ENCODE measurements at places on chromosomes 4 and X.

GRCh38 chr4:176387571-176387970, 67.8 kb downstream of the SPCS3 start:
- no peak for DNase-seq

GRCh38 chr4:5423670-5424069, 284.7 kb downstream of the EVC2 start:
- DNase-seq = no peak

- no peak for DNase-seq
Measured at GRCh38 chr4:147037069-147037468, 91.4 kb upstream of the TTC29 start.

DNA sequence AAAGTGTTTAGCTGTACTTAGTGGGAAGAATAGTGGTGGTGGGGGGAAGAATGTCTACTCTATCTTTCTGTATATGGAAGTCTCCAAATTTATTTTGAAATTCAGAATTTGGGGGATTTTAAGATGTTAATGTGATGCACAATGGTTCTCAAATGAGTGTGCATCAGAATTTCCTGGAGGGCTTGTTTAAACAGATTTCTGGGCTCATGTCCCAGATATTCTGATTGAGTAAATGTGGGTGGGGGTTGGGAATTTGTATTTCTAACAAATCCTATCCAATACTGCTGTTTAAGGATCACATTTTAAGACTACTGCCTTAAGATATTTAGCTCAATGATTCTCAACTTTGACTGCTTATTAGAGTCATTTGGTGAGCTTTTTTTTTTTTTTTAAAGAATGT, 15.1 kb upstream of the INTS6L start:
- DNase-seq = no peak

DNA sequence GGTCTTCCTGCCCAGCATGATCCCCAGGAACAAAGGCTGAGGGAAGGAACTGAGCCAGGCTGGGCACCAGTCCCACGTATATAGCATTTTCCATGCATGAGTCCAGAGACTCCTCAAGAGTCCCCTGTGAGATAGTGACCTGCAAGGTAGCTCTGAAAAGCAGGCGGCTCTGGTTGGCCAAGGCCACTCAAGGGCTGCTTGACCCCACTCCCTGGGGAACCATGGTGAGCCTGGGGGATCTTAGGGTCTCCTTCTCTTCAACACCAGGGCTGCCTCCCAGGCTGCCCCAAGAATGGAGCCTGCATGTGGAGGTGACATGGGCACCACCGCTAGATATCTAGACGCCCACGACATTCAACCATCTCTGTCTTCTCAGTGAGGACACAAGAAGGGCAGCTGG, 79.2 kb downstream of the SLC2A9 start:
- DNase-seq = no peak

GRCh38 chr4:8640816-8641215, 48.3 kb downstream of the CPZ start:
- no peak for DNase-seq

DNA sequence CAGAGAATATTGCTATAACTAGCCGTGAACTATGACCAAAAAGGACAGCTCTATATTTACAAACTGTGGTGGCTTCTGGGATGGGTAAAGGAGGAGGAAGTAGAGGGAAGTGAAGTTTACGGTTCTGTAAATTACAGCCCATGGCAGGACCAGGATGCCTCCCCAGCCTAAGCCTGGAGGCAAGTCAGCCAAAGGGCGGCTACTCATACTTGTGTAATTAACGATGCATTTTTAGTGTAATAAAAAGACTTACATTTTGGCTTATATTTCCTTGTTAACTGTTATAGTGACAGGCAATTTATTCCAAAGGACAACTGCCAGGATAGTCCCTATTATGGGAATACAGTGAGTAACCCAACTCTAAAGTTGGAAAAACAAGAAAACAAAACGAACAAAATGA, 139.9 kb upstream of the OTUD4 start:
- no peak for DNase-seq

DNA sequence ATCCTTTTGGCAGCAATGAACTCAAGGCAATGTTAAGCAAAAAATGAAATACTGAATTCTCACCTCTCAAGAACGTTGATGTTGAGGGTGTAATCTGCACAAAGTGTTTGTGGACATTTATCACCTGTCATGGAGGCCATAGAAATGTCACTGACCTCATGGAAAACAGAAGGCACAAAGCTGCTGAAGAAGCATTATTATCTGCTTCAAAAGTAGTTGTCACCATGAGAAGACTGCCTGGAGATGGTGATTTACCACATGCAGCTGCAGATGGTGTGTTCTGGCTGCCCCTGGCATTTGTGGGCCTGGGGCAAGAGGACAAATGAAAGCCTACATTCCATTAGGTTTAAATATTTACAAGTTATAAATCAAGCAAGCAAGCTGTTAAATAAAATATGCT, 116.8 kb upstream of the RPS6KA3 start:
- DNase-seq = no peak

- no peak for DNase-seq
Measured at GRCh38 chr4:13970349-13970748, 342.8 kb upstream of the BOD1L1 start.

- DNase-seq = no peak
Measured at GRCh38 chrX:153065389-153065788, 6.9 kb upstream of the PNMA6A start.

GRCh38 chr4:175419236-175419718, 392.8 kb downstream of the GPM6A start:
- no peak for DNase-seq

DNA sequence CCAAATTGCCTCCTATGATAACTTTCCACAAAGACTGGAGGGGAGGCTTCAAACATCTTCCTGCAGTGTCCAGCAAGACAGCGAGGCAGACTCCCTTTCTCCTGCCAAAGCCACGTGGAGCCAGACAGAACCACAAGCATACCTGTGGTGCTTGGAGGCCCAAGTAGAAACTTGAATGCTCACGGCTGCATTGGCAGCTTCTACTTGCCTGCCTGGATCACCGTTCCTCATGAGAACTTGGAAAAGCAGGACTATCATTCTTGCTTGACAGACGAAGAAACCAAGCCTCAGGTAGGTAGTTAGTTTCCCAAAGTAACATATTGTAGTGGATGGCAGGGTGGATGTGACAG, 216.3 kb upstream of the SFRP2 start:
- DNase-seq = no peak

GRCh38 chr4:173647902-173648301, 117.9 kb upstream of the HAND2 start:
- peak; percentile 7 for DNase-seq

DNA sequence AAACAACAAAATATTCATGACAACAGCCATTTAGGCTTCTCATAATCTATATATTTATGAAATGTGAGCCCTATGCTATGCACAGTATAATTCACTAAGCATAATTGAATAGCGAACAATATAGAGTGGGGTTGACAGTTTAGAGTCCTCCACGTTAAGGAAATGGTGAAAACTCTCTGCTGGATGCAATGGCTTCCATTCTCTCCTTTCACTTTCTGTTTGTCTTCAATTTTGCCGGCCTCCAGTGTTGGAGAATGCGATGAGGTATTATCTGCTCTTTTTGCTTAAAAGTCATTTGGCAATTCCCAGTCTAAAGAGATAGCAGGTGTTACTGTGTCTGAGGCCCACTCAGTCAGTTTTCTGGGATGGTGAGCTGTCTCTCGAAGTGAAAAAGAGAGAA, 52.1 kb downstream of the NPY5R start:
- no peak for DNase-seq

- no peak for DNase-seq
Measured at GRCh38 chr4:4394644-4395043, 7.7 kb downstream of the NSG1 start.

GRCh38 chr4:37960098-37960497, at the start of gene PTTG2:
Gene PTTG2 (plus strand): TSS chr4:37960398. CDS start chr4:37960435, 37 bp downstream.
- DNase-seq = no peak

GRCh38 chr4:109052821-109053220, 249.6 kb downstream of the COL25A1 start:
- no peak for DNase-seq

DNA sequence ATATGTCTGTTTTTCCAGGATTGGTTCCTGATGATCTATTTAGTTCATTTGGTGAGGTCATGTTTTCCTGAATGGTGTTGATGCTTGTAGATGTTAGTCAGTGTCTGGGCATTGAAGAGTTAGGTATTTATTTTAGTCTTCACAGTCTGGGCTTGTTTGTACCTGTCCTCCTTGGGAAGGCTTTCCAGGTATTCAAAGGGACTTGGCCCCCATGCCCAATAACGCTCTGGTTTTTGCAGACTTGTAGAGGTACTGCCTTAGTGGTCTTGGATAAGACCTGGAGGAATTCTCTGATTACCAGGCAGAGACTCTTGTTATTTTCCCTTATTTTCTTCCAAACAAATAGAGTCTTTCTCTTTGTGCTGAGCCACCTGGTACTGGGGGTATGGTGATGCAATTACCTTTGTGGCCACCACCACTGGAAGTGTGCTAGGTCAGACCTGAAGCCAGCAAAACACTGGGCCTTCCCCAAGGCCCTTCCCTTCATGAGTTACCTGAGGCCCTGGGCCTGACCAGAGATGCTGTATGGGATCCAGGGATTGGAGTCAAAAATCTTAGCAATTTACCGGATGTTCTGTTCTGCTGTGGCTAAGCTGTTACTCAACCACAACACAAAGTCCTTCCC, 63.3 kb upstream of the RXFP1 start:
- DNase-seq = no peak

- no peak for DNase-seq
Measured at GRCh38 chrX:114976292-114976691, 41.1 kb downstream of the IL13RA2 start.

DNA sequence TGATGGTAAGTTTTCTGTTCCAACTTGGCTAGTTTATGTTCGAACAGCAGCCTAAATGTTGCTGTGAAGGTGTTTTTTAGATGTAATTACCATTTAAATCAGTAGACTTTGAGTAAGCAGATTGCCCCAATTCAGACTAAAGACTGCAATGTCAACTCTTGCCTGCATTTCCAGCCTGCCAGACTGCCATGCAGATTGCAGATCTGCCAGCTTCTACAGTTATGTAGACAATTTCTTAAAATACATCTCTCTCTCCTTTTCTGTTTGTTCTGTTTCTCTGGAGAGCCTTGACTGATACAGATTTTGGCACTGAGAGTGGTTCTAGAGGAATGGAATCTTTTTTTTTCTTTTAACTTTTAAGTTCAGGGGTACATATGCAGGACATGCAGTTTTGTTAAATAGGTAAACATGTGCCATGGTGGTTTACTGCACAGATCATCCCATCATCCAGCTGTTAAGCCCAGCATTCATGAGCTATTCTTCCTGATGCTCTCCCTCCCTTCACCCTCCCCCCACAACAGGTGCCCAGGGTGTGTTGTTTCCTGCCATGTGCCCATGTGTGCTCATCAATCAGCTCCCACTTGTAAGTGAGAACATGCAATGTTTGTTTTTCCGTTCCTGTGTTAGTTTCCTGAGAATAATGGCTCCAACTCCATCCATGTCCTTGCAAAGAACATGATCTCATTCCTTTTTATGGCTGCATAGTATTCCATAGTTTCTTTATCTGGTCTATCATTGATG, 227.8 kb downstream of the CPE start:
- DNase-seq = no peak

DNA sequence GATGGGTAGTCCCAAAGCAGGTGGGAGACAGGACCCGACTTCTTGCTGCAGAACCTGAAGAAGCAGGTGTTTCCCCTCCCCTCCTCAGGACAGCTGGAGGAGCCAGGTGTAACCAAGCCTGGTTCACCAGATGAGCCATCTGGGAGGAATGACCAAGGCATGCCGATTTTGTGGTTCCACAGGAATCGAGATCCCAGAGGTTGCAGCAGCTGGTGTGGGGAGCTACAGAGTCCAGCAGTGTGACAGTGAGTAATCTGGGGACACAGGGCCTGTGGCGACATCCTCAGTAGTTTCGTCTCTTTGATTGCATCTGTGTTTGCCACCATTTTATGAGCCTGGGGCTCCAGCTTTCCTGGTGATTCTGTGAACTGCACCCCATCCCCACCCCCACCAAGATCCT, 2.6 kb upstream of the NDP start:
- no peak for DNase-seq

DNA sequence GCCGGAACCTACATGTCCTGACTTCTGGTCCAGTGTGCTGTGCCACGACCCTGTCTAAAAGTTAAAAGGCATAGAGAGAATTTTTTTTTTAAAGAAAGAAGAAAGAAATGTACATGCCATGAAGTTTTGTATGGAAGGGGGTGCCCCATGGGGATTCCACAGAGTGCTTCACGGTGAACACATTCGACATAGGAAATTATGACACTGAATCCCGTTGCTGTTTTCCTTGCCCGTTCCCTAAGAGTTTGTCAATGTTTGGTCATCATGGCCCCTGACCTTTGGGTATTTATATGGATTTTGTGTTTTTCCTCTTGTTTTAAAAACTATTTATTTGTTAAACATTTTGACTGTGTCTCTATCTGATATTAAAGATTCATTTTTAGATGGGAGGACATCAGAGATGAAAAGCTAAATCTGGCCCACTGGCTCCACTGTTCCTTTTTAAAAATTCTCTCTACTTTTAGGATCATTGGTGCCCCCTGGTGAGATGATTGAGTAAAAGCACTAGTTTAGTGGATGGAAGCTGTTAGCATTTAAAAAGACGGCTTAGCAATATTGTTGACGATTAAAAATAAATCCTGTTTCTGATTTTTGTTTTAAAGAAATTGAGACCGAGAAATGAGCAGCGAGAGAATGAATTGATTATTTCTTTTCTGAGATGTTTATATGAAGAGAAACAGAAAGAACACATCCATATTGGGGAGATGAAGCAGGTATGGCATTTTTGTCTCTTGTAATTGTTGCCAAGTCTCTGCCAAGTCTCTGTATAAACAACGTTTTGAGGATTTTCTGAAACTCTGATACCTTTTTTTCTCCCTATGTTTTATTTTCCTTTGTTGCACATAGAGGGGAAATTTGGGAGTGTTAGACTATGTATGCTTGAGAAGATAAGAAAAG, 75.0 kb downstream of the PTTG2 start:
- DNase-seq = peak; percentile 73

DNA sequence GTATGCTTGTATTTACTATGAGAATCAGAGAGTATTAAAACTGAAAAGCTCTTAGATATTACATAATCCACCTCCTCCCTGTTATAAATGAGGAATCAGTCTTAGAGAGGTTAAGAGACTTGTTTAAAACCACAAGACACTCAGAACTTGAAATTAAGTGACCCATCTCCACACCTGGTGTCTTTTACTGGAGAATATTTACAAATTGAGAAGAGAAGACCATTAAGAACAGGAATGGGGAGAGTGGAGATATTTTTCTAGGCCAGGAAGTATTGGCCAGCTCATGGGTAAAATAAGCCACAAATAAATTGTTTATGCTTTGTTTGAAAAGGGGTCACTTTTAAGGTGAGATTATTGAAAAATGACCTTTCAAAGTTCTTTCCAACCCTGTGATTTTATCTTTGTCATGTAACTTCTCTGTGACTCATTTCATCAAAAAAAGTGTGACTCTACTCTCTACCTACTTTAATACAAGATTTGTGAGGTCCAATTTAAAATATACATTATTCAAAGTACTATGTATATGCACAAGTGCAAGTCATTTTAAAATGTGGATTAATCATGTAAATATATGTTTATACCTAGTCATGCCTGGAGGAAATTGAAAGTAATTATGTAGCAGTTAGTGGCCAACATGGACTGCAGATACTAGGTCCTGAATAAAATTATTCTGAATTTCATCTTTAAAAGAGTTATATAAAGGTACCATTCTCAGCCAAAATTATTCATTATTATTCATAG, 15.9 kb upstream of the COX7B2 start:
- no peak for DNase-seq

Data from NCI-H82 (cell line).